ENCODE measurements at places on chromosomes 3 and 15.
A peak's percentile ranks its signal among the peaks of the same experiment; 100 is the strongest.

DNA sequence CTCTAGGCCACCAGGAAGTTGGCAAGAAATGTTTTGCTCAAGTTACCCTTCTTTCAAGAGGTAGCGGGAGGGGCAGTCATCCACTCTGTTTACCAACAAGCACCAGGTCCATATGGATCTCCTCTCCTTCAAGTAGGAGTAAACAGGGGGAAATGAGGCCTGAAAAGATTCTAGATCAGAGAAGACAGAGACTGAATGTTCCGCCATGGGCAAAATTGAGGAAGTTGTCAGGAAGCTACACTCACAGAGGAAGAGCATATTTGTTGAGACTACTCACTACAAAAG is 81.6 kb downstream of the KLF15 start:
- no peak for DNase-seq

GRCh38 chr3:99500485-99500884 is 137.9 kb upstream of the COL8A1 start:
- DNase-seq: no peak

- no peak for DNase-seq
Observed at GRCh38 chr3:71565976-71566375, 17.6 kb downstream of the FOXP1 start.

GRCh38 chr3:185718736-185719593 is 105.9 kb downstream of the IGF2BP2 start:
- DNase-seq: no peak

GRCh38 chr3:125072301-125072700 is 16.5 kb upstream of the HEG1 start:
- DNase-seq: peak; percentile 52

DNA sequence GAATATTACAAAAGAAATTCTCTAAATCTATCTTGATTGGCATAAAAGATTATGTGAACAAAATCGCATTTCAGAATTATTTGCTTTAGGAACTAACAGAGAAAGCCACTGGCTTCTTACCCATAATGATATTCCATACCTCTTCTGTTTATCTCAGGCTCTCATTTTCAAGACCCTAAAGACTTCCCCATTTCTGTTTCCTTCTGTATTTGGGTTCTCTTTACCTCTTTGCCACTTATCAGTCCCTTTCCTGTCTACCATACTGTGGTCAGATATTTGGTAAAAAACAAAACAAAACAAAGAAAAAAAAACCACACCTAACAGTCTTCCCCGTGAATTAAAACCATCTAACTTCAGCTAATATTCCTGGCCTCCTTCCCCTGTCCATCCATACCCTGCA is 108.5 kb downstream of the LRRC28 start:
- DNase-seq: no peak

DNA sequence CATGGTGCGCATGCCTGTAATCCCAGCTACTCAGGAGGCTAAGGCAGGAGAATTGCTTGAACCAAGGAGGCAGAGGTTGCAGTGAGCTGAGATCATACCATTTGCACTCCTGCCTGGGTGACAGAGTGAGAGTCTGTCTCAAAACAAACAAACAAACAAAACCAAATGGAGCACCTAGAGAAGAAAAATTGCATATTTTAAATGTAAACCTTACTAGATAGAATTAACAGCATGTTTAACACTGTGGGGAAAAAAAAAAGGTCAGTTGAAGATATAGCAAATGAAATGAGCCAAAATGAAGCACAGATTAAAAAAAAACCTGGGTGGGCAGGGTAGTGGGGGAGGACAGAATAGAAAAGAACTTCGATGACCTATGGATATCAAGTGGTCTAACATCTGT is 7.3 kb downstream of the PPP1R14D start:
- DNase-seq: no peak

- no peak for DNase-seq
Observed at GRCh38 chr3:197989651-197990050, 29.6 kb downstream of the LMLN start.

DNA sequence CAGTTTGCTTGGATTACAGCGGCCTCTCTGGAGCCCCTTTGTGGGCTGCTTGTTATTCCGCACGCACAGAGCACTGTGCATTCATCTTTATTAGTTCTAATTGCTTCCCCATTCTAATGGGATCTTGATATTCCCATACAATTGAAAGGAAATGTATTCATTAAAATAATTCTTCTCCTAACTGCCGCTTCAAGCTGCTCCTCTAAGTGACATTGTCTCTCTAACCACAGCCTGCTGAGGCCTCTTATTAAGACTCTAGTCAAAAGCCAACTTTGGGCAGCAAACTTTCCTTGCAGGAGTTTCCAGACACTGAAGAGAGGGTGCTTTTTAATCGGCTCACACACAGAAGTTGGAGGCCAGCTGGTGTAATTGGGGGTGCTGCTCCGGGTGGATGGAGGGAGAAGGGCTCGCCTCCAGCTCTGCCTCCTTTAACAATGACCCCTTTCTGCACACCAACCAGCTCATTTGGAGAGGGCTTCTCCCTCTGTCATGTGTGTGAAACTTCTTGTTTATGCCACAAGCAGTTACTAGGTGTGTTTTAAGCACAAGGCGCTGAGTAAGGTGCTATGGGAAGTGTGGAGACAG is 5.6 kb upstream of the MAGEF1 start:
- no peak for DNase-seq

DNA sequence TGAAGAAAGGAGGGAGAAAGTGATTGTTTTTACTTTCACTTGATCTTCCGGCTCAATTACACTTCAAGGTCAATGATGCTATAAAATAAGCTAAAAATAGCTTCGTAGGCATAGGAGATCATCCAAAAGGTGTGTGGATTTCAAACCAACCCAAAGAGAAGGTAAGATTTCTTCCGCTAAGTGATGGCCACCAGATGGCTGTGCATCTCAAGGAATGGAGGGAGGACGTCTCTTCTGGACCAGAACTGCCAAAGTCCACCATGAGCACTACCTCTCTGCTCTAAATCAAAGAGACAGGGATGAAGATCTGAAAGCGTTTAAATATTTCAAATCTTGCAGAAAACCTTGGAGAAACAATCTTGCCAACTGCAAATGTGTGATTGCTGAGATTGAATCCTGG is 199.1 kb upstream of the ZPLD1 start:
- DNase-seq: peak; percentile 12

- peak; percentile 68 for DNase-seq
Observed at GRCh38 chr3:17581421-17582080, 160.9 kb downstream of the TBC1D5 start.

GRCh38 chr3:102156426-102156825 is 278.4 kb upstream of the ZPLD1 start:
- peak; percentile 95 for DNase-seq

DNA sequence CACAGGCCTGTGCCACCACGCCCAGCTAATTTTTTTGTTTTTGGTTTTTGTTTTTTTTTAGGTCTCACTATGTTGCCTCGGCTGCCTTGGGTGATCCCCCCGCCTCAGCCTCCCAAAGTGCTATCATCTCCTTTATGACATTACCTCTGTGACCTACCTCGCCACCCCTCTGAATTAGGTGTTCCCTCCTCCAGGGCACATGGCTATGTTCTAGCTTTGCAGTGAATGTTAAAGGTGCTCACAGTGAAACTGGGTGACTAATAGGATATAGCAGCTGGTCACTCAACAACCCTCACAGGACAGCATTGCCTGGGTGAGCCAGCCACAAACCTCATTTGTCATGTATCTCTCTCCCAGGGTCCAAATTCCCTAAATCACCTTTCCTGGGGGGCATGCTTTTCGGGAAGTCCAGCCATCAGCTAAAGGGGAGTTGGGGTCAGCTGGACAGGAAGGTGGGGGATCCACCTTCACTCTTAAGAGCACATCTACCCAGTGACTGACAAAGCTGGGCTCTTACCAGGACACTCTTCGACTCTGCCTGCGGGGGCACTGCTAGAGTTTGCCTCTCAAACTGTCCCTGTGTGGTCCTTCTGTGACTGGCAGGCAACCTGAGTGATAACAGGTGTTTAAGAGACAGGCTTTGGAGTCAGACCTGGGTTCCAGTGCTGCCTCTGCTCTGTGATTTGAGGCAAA is 1.6 kb upstream of the TTLL3 start:
- no peak for DNase-seq

DNA sequence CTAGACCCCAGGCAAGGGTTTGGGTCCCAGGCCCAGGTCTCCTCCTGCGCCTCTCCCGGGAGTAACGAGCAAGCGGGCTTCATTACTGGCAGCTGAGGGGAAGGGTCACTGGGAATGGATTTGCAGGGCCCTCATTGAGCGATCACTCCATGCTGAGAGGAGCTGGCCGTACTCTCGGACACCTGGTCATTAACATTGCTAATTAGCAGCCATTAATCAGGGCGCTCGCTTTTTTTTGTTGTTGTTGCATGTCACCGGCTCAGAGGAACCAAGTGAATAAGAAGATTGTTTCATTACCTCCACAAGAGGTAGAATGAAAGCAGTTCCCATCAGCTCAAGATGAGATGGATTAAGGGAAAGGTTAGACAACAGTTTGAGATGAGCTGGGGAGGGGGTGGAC is 293.0 kb upstream of the ATP11B start:
- DNase-seq: no peak

DNA sequence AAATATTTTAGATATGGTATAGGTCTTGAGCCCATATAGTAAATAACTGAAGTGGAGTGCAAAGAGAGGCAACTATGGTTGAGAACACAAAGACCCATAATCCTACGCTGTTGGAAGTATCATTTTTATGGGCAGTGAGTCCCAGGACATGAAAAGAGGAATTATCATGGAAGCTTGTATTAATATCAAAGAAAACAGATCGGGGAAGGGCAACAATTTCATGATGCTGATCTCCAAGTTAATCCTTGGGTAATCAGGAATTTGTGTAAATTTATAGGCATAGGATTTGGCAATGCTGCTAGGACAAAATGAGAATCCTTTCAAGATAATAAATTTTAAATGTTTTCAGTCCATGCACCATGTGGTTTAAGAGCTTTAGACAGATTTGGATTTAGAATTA is 40.2 kb upstream of the PYDC2 start:
- DNase-seq: no peak

GRCh38 chr3:106317141-106318055 is 448.6 kb upstream of the CBLB start:
- DNase-seq: no peak

GRCh38 chr3:158864492-158864891 is 62.6 kb downstream of the MFSD1 start:
- no peak for DNase-seq

- DNase-seq: peak; percentile 36
Observed at GRCh38 chr15:68278595-68279405, 1.3 kb downstream of the FEM1B start.

Measured in amniotic epithelial cell (primary cell).